Cerebellum (tissue), 4 donors: ENCODE measurements at places on chromosomes 5 and 9.

GRCh38 chr5:166772770-166773169 is 1518.7 kb upstream of the WWC1 start:
- DNase-seq, result no peak

GRCh38 chr9:21579247-21579671 is 97.1 kb upstream of the IFNE start:
- no peak for DNase-seq

DNA sequence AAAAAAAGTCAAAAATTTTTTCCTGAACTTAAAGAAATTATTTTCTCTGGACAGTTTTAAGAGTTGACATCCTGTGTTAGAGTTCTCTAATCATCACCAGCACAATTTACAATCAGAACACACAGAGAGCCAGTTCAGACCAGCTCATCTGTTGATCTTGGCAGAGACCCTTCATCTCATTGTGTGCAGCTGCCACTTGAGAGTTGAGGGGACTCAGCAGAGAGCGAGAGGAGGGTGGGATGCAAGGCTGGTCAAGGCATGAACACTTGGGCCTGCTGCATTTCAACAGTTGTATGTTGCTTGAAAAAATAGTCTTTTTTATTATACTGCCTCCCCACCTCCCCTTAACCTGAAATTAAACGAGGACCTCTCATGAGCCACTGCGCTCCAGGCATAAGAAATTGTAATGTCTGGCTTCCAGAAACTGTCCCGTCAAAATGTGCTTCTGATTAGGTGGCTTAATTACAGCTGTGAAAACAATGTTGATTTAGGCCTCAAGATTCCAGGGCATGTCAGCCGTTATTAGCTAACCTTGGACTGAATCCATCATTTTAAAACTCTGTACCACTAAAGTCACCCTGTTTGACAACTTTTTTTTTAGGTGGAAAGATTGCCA is 383.6 kb downstream of the CCDC171 start:
- DNase-seq, result no peak

GRCh38 chr5:125198270-125198974 is 452.0 kb upstream of the ZNF608 start:
- peak; percentile 77 for DNase-seq

DNA sequence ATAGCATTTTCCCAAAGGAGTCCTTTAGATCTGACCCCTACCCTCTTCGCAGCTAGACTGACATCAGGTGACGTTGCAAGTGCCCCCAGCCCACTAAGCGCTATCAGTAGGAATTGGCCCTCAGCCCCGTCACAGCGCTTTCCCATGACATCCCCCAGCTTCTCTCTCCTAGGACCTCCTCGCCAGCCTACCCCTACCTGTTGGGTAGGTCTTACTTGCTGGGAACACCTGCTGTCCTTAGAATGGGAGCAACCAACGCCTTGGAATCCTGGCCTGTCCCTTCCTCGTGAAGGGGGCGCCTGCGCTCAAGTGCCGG is 584 bp upstream of the PIP5K1B start:
- no peak for DNase-seq

DNA sequence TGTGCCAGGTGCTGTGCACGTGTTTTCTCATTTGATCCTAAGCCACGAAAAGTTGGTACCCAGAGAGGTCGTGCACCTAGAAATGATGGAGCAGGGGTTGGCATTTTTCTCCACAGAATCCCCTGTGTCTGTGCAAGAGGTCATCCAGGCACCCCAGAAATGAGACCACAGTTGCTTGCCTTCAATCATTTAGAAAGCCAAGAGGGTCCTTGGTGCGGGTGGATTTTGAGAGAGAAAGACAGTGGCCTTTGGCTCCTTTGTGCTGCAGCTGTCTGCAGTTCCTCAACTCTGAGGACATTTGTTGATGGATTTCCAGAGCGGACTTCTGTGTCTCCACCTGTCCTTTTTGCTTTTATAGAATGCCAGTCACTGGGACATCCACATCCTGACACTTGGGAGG is 33.8 kb upstream of the SPRY4 start:
- no peak for DNase-seq

- no peak for DNase-seq
These were observed 104.5 kb upstream of the CHD1 start for GRCh38 chr5:99033014-99033900.

DNA sequence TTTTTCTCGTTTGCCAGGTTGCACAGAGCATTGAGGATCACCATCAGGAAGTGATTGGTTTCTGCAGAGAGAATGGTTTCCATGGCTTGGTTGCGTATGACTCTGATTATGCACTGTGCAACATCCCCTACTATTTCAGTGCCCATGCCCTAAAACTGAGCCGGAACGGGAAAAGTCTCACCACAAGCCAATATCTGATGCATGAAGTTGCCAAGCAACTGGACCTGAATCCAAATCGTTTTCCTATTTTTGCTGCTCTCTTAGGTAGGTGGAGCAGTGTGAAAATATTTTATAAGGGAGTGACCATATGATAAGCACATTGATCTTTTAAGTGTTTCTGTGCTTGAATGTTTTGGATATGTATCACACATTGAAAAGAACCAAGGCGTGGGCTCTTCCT is 17.7 kb upstream of the FAM120AOS start:
- no peak for DNase-seq

DNA sequence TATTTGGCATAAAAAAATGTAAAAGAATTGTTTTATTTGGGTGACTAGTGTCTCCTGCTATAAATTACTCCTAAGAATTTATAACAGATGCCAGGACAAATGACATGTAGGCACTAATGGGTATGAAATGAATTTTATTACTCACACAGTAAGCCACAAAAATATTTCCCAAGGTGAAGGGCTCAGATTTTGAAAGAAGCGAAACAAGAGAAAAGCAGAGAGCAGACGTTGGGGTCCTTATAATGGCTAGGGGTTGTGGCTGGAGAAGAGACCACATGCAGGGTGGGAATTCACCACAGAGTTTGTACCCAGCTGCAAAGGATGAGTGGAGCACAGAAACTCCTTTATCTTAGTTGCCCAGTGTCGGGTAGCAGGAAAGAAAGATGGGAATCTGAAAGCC is 45.0 kb upstream of the PRR16 start:
- no peak for DNase-seq

- DNase-seq, result no peak
These were observed 124.1 kb upstream of the TBC1D2 start for GRCh38 chr9:98379572-98379971.

- no peak for DNase-seq
These were observed 21.5 kb upstream of the ZBTB34 start for GRCh38 chr9:126838895-126839294.

DNA sequence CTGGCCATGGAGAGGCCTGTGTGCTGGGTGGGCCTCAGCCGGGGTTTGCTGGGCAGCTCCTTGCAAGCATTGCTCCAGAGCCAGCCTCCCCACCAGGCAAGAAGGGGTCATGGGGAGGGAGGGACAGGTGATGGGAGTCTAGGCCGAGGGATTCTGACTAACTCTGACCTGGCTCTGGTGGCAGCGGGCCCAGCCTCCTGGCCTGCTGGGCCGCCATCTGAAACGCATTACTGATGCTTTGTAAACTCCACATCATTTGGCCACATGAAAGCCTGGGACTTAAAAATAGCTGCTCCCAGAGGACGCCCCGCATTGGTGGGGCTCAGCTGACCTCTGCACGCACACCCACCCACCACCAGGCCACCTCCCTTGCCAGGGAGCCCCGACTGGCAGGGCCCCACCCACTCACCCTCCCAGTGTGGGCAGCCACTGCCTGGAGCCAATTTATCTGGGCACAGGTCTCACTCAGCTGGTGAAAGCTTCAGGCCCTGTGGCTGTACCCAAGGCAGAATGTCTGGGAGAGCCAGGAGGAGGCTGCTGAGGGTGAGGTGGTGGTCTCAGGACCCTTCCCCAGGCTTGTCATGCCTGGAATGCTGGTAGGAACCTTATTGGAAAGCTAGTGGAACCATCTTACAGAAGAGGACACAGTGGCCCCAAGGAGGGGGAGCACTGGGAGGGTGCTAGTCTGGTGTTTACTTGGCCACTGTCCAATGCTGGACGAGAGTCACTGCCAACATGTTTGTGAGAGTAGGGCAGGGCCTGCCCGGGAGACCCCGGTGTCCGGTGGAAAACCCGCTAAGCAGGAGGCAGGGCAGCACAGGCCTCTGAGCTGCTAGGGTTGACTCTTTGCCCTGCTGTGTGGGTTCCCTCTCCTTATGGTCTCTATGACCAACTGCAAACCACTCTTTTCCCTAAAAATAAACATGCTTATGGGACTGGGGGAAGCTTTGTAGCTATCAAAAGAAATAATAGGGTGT is 10.8 kb downstream of the TCF7 start:
- DNase-seq, result peak; percentile 86

GRCh38 chr5:3310541-3311261 is 284.9 kb upstream of the IRX1 start:
- no peak for DNase-seq

GRCh38 chr5:95817430-95817829 is 5.1 kb downstream of the GLRX start:
- DNase-seq, result no peak

DNA sequence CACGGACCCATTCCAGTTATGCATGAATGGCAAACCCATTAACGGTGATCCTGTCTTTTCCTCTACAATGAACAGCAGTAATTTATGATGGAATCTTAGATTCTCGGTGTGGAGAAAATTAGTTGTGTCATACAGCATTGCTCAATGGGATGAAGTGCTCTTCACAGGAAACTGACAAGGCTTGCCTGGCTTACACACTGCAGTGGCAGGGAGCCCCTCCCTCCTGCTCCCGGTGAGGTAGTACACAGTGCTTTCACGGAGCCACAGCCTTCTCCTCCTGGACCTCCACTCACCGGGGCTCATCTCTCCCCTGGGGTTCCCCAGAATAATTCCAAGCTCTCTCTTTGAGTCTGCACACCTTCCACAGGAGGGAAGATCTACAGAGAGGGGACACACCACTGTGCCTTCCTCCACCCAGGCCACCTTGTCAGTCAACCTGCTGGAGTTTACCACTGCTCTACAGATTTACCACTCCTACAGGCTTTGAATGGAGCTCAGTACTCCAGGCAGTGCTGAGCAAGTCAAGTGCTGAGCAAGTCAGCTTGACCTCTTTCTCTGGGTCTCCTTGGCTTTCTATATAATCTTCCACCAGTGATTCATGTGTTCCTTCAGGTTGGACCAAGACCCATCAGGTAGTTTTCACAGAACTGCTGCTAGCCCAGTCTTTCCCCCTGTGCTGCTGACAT is 59.1 kb upstream of the TBC1D2 start:
- DNase-seq, result no peak

DNA sequence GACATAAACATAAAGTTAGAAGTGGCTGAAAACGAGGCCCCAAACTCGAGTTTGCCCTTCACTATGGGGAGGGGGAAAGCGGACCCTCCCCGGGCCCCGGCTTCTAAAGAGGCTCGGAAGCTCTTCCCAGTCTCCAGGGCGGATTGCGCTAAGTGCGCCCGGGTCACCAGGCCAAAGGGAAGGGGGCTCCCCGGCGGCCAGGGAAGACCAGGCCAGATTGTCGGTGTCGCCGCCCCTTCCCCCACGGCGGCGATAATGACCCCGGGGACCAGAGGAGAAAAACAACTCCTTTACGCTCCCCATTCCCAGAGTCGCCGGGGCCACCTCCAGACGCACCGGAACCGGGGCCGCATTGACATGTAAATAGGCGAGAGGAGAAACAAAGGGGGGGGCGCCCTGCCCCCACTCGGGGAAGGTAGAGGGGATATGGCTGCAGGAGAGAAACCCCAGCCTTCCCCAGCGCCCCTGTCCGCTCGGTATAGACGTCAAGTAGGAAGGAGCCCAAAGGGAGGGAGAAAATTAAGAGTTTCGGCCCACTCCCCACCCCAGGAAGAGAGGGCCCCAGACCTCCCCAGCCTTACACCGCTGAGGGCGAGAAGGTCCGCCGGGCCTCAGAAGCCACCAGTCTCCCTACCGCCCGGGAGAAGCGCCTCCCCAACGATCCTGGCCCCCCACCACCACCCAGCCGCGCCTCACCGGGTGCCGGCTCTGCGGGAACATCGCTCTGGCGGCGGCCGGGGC is 1.7 kb downstream of the TLE1 start:
- DNase-seq, result peak; percentile 24

DNA sequence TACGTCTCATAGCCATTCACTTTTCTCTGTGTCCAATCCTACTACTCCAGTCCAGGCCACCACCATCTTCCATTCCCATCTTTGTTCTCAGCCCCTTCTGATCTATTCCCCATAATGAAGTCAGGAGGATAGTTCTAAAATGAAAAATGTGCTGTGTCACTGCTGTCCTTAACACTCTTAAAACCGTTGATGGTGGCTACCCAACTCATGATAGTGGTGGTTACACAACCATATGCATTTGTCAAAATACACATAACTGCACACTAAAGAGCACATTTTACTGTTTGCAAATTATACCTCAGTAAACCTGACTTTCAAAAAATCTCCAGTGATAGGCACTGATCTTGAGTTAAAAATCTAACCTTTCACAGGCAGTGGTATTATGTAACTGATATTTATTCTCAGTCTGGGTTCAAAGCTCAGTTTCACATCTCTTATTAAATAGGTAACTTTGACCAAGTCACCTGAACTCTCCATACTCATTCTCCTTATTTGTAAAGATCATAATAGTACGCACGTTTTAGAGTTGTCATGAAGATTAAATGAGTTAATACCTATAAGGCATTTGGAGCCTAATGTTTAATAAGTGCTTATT is 24.6 kb upstream of the ADRB2 start:
- no peak for DNase-seq

DNA sequence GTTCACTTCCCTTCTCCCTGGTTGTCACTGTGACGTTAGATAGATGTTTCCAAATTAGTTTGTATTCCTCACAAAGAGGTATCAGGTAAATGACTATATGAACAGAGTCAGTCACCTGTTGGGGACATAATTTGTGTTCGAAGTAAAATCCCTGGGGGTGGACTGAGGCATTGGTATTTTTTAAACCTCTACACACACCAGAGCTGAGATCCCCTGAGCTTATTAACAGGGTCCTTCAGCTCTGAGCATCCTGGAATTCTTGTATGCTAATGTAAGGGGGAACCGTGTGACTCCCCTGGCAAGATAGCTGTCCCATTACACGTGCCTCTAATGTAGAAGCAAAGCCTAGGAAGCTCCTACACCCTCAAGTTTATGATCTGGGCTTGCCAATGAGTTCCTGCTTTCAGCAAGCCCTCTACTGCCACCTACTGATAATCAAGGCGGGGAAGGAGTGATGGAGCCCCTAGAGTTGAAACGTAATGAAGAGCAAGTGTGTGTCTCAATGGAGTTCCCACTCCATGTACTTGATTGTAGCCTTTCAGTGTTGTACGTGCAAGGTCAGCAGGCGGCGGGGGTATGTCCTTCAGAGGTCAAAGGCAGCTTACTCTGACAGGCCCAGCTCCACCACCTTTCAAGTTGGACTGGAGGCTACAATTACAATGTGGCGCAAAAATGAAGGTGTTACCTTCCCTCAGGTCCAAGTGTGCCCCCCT is 14.4 kb downstream of the PRKACG start:
- peak; percentile 82 for DNase-seq

- no peak for DNase-seq
These were observed 86.1 kb downstream of the ZNF354C start for GRCh38 chr5:179146277-179146676.

DNA sequence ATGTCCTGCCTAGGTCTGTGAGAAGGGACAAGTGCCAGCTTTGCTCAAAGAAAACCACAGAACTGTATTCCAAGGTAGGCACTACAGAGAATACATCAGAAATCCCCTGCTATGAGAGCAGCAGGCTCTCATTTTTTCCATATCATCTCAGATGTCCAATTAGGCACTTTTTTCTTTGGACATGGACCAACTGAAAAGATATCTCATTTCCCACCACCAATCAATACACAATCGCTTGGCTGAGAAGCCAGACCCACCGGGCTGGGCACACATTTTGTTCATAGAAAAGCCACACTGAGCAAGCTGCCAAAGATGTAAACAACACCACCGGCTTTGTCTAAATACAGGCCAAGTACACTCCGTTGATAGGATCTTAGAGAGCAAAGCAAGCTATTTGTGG is 25.9 kb downstream of the STOM start:
- DNase-seq, result no peak

- no peak for DNase-seq
These were observed 89.6 kb downstream of the SFXN1 start for GRCh38 chr5:175567954-175568353.
